ENCODE measurements at places on chromosomes 1 and 21. TPM values are rescaled to one million over a fixed set of nuclear protein-coding genes. Genes with fewer than 3 reads are reported as not detected.

The VCAM1 gene
- total RNA-seq = 8.9 TPM

The TMEM167B gene
- 18.9 TPM for total RNA-seq

The CCT3 gene
- total RNA-seq = 80.8 TPM

The LHX8 gene
- not detected for total RNA-seq

The KIF26B gene
- total RNA-seq = 0.35 TPM

The KRTAP19-3 gene
- total RNA-seq = not detected

The PBX1 gene
- 9.5 TPM for total RNA-seq

The USH2A gene
- total RNA-seq = 1.5 TPM

The SPRR2F gene
- not detected for total RNA-seq

The MR1 gene
- 6.7 TPM for total RNA-seq

The CENPF gene
- total RNA-seq = 1.1 TPM

- no peak for DNase-seq
Observed at GRCh38 chr1:233907151-233907550, 2.7 kb downstream of the SLC35F3 start.

- DNase-seq = no peak
Observed at GRCh38 chr1:239155466-239156091, 230.8 kb upstream of the CHRM3 start.

- DNase-seq = no peak
Observed at GRCh38 chr1:13593511-13594131, 10.0 kb downstream of the PDPN start.

- no peak for DNase-seq
Observed at GRCh38 chr21:44326716-44327602, 12.2 kb downstream of the CFAP410 start.

- no peak for DNase-seq
Observed at GRCh38 chr1:99728494-99729235, 37.8 kb downstream of the FRRS1 start.

- no peak for DNase-seq
Observed at GRCh38 chr1:160971618-160972056, 17.0 kb upstream of the ITLN2 start.

DNA sequence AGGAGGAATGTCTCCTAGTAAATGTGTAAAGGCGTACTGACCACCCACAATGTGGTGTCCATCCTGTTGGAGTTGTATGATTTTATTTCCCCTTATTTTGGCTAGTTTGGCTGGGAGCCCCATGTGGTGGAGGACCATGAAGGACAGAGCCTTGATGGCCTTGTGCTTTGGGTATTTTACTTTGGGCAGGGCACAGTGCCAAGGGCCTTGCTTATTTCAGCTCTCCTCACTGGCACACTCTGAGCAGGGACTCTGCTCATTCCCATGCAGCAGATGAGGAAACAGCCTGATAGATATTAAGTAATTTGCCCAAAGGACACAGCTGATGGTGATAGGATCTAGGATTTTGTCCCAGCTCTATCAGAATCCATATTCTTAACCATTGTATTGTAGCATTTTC is 50.2 kb downstream of the SMYD2 start:
- DNase-seq = no peak
